ENCODE measurements at places on chromosomes 16 and 17.
A peak's percentile ranks its signal among the peaks of the same experiment; 100 is the strongest.

GRCh38 chr17:48037036-48037837 lies at the start of gene COPZ2:
COPZ2 (minus strand) TSS chr17:48037797; CDS start chr17:48037777, 20 bp downstream.
- peak; percentile 53 for DNase-seq

DNA sequence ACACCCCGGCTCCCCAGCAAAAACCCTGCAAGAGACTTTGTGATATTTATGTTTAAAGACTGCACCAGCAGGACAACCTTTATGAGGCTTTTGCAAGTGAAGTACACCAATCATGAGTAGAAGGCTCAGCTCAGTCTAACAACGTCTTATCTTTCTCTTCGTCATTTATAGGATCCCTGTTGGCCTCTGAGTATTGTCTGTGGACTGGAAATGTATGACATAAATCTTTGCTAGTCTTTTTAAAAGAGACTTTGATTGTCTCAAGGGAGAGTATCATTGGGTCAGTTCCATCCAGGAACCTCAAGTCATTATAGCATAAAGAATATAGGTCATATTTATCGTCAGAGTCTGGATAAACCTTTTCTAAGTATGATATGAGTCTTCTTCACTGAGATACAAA lies 505.0 kb upstream of the SOX9 start:
- DNase-seq, result no peak

DNA sequence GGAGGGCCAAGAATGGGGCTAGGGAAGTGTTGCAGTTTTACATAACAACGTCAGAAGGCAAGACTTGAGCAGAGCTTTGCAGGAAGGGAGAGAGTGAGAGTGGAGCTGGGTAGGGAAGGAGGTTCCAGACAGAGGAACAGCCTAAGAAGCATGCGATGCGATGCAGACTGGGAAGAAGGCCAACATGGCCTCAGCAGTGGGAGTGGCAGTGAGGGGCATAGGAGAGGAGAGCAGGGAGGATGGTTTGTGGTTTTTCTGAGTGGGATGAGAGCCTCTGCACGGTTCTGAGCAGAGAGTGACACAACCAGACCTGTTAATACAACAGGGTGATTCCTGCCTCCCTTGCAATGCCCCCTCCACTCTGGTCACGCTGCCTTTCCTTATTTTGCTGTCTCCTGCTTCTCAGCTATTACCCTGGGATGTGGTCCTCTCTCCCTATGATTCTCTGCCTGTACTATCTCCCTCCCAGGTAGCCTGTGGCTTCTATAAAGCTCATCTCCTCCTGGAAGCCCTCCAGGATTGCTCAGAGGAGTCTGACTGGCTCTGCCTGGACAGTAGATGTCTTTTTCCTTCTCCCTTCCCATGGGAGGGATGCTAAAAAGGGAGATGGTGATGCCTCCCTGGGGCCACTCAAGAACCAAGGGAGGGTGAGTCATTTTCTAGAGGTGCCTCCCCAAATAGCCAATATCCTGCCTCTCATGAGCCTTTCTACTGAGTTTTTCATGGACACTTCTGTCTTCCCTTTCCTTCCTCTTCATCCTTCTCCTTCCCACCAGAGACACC lies 38.7 kb upstream of the NGFR start:
- DNase-seq, result no peak

GRCh38 chr17:6106212-6106611 lies 36.0 kb downstream of the WSCD1 start:
- no peak for DNase-seq

GRCh38 chr17:9363440-9364350 lies 211.9 kb downstream of the STX8 start:
- no peak for DNase-seq

DNA sequence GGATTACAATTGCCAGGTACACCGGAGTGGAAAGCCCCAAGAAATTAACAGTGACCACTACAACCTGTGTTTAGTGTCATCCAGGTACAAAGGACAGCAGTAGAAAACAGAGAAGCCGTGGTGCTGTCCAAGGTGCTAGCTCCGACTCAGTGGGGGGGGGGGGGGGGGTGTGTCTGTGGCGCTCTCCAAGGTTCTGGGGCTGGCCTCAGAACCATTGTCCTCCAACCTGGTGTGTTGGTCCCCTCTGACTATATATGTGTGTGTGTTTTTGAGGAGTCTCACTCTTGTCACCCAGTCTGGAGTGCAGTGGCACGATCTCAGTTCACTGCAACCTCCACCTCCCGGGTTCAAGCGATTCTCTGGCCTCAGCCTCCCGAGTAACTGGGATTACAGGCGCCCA lies 5.8 kb upstream of the ZNF23 start:
- DNase-seq, result peak; percentile 3

GRCh38 chr17:46874906-46875305 lies 23.5 kb downstream of the WNT9B start:
- DNase-seq, result no peak

Measured in stimulated activated CD4-positive, alpha-beta T cell treated with anti-CD3 and anti-CD28 coated beads, Interleukin-12 subunit alpha, Interleukin-12 subunit beta, amount 100 ng/mL, for 48 hours (primary cell).